AG04450 (cell line): ENCODE measurements at places on chromosomes 1 and 21.
A peak's percentile ranks its signal among the peaks of the same experiment; 100 is the strongest.

- DNase-seq, result no peak
Measured at GRCh38 chr1:182015360-182015759, 46.2 kb downstream of the ZNF648 start.

DNA sequence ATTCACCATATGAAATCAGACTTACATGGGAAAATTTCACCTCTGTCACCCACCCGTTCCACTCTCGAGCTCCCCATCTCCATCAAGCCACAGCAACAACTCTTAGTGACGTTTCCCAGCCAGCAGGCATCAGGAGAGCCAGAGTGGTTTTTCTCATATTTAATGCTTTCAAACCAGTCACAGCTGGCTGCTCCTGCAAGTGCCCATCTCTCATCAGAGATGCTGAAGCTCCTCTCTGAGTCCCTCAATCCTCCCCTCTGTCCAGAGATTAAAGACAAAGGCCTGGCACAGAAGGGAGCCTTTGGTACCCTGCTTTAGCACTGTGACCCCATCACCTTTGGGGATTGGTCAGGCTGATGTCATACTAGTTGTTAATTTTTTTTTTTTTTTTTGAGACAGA, 277.3 kb downstream of the DNM3 start:
- no peak for DNase-seq

DNA sequence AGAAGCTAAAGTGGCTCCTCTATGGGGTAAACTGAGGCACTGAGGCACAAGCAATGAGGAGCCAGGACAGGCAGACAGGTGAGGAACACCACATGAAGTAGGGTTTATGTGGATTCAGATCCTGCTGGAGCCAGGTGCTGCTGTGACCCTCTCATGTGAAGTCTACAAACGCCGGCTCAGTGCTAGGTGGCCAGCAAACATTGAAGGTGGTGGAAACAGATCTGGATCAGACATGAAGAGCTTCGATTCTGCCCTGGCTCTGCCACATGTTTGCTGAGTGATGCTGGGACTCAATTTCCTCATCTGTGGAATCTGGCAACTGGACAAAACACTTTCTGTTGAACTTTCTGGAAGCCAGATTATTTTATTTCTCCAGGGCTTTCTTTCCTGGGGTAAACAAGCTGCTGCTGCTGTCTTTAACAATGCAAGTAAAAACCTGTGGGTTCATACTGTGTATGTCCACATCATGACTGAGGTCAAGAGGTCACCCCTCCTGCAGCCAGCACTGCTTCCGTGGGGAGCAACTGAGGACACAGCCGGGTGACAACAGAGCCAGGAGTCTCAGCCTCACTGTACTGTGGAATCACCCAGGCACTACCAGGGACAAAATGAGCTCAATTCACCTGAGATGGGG, 33.3 kb downstream of the HMGB4 start:
- no peak for DNase-seq

DNA sequence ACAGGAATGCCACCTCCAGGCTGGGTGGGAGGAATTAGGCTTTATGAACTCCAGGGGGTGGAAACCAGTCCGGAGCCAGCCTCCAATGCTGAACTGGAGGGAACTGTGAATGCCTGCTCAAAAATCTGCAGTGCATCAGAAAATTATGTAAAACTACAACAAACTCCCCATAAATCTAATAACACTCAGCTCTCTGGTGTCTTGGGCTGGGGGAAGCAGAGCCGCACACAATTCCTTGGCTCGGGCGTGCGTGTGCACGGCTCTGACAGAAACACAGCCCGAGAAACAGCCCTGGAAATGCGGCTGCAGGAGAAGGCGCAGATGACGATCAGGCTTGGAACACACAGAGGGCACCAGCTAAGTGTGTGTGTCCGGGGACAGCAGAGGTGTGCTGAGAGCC, 127.6 kb upstream of the VAMP3 start:
- no peak for DNase-seq

GRCh38 chr1:11943619-11944018, 9.1 kb downstream of the PLOD1 start:
- no peak for DNase-seq

DNA sequence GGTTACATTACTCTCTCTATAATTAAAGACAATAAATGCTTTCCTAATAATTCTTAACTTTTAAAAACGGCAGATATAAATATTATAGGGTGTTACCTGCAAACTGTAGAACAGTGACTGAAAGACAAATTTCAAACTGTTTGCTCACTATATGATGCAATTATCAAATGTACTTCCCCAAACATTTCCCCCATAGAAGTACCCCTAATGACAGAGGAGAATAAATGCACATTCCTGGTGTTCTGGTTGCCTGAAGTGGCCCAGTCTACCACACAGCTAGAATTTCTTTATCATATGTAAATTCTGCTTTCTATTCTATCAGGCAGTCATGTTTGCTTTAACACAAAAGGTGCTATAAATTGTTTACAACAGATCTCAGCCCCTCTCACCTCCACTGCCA, 70.4 kb downstream of the VAV3 start:
- DNase-seq, result no peak

DNA sequence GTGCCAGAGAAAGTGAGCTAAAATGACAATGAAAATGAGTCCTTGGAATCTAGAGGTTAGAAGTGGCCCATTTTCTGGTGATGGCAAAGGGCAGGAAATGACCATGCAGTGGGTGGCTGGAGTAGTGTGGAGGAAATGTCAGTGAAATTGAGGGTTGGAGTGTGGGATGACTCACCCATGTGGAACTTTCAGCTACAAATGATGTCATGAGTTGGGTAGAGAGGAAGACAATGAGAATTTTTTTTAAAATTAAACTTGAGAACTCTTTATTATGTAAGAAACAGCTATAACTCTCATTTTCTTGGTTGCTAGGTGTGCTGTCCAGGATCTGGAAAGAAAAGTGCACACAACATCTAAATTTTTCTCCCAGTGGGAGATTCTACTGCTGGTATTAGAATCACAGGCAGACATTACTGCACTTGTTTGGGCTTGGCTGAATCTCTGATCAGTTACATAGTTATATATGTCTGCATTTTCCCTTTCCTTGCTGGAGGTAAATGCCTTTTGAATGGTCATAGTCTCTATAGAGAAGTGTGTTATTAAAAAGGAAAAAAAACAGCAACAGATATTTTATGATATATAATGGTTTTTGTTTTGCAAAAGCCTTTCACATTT, 56.8 kb upstream of the GNG12 start:
- DNase-seq, result peak; percentile 49

DNA sequence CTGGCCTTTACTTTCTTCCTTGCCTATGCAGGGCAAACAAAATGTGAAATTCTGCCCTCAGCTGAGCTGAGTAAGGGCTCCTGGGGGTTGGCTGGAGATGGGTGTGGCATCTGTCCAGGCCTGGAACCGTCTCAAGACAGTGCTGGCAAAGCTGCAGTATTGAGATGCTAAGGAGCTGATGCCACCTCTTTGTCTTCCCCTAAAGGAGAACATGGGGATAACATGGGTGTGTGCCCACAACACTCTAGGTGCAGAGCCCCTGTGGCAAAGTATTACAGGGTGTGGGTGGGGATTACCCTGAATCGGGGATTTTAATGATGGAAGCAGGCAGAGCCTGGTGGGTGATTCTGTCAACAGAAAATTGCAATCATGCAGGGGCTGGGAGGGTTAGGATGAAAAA, 2.5 kb upstream of the ST3GAL3 start:
- no peak for DNase-seq

GRCh38 chr1:228008391-228009115, 1.8 kb downstream of the WNT3A start:
- no peak for DNase-seq
